Sigmoid colon (tissue), 7 donors: ENCODE measurements at places on chromosomes 6 and 20. TPM values are rescaled to one million over a fixed set of nuclear protein-coding genes. Genes with fewer than 3 reads are reported as not detected.

Gene OLIG3
- polyA plus RNA-seq = not detected

Gene GSTA1
- 0.10 TPM for polyA plus RNA-seq

Gene CFAP61
- 0.15 TPM for polyA plus RNA-seq

Gene RPS6KA2
- 14.7 TPM for polyA plus RNA-seq

Gene REM1
- 1.2 TPM for polyA plus RNA-seq
